AG08395 (cell line): ENCODE measurements at places on chromosomes 6 and 20.

GRCh38 chr6:29926413-29927274 is 15.7 kb upstream of the HLA-A start:
- DNase-seq, result peak; percentile 76

GRCh38 chr6:26224940-26225847 is 138.0 kb downstream of the HFE start:
- DNase-seq, result peak; percentile 77

- peak; percentile 25 for DNase-seq
Observed at GRCh38 chr6:125546841-125547251, 202.6 kb upstream of the HEY2 start.

DNA sequence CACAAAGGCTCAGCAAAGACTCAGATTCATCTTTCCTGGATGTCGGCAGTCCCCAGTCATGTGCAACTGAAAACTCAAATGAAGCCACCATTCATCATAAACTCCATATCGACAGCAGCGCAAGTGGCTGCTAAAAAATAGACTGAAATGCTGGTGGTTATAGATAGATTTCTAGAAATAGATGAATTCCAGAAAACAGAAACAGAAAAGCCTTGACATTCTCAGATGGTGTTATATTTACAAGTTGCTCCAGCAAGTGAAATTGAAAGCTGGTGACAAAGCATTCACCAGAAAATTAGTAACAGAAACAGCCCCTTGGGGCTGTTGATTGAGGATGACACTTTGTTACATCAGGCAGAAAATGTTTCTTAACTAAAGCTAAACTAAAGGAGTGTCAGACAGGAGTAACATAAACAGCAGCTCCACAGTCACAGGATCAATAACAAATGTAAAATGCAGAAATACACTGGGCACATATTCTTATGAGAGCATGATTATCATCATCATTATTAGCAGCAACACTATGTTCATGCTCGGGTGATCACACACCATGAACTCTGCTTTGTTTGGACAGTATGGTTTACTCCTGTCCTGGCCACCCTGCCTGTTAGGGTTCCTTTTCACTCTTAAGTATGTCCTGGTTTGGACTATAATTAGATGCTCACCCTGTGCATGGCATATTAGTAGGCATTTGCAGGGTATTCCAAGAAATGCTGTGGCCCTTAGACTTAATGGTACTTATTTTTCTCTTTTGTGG is 36.4 kb upstream of the SLC35F1 start:
- no peak for DNase-seq

GRCh38 chr6:107569473-107569872 is 79.6 kb downstream of the SOBP start:
- no peak for DNase-seq

DNA sequence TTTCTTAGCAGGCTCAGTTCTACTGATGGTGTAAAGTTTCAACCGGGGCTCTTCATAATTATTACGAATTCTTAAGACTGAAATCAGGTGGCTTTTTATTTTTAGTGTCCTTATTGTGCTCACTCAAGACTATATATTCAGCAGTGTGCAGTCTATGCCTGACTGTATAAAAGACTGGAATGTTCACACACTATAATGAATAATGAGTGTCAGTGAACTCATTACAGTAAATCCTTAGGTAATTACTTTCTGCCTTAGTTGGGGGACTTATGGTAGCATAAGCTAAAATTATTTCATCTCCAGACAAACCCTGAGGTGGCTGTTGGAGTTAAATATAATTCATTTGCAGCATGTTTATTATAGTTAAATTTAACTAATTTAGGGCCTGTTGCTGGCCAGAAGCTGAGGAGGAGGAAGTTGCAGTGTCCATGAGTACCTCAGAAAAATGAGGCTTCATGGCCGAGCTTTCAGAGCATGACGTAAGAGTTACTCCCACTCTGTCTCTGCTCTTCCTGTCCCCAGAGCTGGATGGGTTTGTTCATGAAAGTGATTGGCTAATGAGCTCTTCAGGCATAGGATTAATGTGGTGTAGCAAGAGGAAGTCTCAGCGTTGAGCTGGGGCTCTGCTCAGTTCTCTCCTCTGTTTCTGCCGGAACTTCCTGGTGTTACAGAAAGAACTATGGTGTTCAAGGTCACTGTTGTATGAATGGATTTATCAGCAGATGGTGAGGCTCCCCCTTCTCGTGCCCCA is 335.7 kb downstream of the NRN1 start:
- DNase-seq, result peak; percentile 55

DNA sequence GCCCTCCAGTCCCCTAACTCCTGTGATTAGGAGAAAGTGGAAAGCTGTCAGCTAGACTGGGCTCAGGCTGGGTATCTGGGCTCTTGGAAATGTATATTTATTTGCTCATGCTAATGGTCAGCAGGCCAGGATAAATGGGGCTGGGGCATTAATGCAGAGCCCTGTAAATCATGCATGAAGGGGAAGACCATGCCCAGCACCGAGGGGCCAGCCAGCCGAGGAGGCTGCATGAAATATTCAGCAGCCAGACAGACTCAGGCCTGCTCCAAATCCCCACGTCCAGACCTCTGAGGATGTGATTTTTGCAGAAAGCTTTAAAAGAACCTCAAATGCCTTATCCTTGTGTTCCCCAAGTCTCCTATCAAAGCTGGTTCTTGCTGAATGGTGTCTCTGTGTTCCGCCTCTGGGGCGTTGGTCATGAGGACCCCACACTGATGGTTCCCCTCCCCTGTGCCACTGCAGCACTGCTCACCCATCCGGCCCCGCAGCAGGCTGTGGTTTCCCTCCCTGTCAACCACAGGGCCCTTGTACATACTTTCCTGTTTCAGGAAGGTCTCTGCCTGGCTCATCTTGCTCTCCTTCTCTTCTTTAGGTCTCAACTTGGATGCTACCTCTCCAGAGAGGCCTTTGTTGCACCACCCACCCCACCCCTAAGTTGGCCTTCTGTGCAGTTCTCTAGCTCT is 358.4 kb downstream of the CDH26 start:
- DNase-seq, result no peak

DNA sequence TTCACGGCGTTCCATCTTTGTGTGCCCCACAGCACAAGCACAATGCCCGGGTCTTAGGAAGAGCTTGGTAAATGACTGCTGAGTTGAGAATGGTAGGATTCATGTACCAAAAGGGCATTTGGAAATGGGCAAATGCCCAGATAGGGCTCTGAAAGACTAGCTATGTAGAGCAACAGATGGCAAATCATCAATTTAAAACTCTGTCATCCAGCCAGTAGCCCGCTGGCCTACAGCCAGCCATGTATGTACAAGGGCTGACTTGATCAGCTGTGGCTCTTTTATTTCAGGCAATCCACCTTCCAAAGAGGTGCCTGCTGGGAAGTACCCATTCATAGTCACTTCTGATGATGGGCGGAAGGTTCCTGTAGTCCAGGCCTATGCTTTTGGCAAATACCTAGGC is 35.1 kb downstream of the NT5E start:
- no peak for DNase-seq

GRCh38 chr6:157708933-157709332 is 114.1 kb upstream of the SNX9 start:
- no peak for DNase-seq

- DNase-seq, result peak; percentile 6
Observed at GRCh38 chr6:129264480-129265045, 381.6 kb downstream of the LAMA2 start.

GRCh38 chr6:25016014-25016720 is 80.4 kb upstream of the RIPOR2 start:
- DNase-seq, result peak; percentile 22

- no peak for DNase-seq
Observed at GRCh38 chr6:146689806-146690205, 91.0 kb downstream of the ADGB start.

DNA sequence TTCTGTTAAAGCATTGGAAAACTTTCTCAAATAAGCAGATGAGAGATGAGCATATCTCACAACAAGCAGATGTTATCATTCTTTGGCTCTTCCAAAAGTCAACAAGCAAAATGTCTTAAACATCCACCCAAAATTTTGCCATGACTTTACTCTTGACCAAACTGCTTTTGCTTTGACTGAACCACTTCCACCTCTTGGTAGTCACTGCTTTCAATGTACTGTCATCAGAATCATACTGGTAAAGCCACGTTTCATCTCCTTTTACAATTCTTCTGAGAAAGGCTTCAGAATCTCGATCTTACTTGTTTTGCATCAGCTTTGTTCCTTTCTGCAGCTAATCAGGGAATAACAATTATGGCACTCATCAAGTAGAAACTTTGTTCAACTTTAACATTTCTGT is 498.5 kb upstream of the GJE1 start:
- no peak for DNase-seq

- no peak for DNase-seq
Observed at GRCh38 chr6:11368264-11368663, 135.8 kb upstream of the NEDD9 start.

DNA sequence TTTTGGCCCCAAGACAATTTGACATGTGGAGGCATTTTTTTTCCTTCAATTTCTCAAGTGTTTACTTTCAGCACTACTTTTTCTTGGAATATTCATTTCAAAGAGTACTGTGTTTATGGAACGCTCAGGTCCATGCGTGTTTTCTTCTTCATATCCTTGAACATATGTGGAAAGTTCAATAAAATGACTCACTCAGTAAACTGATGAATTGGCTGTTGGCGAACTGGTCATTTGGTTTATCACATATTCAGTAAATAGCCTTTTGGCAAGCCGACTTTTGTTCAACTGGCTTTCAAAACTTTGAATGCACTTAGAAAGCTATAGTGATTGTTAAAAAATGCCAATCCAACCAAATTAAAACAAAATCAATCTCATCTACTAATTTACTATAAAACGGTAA is 964.6 kb upstream of the SLC35B3 start:
- DNase-seq, result no peak

DNA sequence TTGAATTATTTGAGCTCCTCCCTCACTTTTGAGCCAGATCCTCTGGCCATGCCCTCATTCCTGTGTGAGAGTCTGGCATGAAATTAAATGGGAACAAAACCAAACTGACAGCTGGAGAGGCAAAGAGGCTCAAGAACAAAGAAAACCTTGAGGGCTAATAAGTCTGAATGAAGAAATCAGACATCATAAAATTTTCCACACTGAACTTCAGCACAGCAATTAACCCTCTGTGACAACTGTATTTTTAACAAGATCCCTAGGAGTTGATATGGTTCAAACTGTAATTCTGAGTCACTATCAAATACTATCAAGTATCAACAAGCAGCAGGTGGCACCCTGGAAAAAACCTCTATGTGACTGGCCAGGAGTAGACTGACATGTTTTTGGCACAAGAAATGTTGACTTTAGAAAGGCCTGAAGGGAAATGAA is 109.4 kb upstream of the EMILIN3 start:
- DNase-seq, result peak; percentile 72

DNA sequence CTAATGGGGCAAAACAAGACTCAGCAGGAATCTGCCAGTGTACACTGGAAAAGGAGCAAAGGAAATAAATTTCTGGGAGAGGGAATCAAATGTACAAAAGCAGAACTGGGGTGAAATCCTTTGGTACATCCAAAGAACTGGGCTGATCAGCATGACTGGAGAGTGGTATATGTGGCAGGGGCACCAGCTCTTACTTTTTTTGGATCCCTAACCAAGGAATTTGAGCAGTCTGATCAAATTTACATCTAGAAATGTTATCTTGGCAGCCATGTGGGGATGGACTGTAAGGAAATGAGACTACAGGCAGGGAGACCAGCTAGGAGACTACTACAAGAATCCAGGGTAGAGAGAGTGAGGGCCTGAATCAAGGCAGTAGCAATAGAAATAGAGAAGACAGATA is 1.2 kb upstream of the ZSCAN31 start:
- DNase-seq, result no peak

- DNase-seq, result no peak
Observed at GRCh38 chr6:3455147-3455568, 1.7 kb downstream of the SLC22A23 start.

- no peak for DNase-seq
Observed at GRCh38 chr6:82385102-82385501, 21.5 kb downstream of the TPBG start.

GRCh38 chr6:12911427-12911826 is 194.9 kb downstream of the PHACTR1 start:
- DNase-seq, result peak; percentile 60

DNA sequence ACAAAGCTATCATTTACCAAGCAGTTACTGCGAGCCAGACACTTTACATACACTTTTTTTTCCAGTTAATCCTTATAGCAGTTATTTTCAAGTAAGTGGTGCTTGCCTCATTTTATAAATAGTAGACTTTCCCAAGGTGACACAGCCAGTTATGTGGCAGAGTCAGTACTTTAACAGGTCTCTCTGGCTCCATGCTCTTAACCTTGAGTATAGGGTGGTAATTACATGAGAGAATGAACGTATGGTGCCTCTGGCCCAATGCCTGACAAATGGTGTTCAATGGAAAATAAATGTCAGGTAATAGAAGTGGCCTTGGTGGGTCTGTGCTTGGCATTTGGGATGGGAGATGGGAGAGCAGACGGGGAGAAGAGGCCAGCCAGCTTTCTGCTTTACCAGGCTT is 316.3 kb downstream of the SLC35F1 start:
- DNase-seq, result no peak

- DNase-seq, result no peak
Observed at GRCh38 chr6:6705061-6705425, 116.5 kb downstream of the LY86 start.

- DNase-seq, result no peak
Observed at GRCh38 chr20:63052571-63053431, 46.0 kb upstream of the BHLHE23 start.

- no peak for DNase-seq
Observed at GRCh38 chr20:43894491-43894890, 20.2 kb upstream of the TOX2 start.

DNA sequence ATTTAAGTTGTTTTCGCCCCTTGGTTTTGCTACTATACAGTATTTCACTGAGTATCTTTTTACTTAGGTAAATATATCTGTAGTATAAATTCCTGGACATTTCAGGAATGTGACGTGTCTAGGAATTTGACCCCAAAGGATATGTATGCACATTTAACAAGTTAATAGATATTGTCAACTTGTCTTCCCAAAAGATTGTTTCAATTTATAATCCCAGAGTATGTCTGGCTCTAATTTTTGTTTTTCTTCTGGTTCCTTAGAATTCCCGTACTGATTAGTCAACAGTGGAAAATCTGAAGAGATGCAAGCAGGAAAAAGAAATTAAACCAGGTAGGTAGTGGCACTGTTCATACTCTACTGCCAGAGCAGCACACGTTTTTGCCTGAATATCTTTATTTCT is 7.2 kb downstream of the PKIG start:
- DNase-seq, result no peak

DNA sequence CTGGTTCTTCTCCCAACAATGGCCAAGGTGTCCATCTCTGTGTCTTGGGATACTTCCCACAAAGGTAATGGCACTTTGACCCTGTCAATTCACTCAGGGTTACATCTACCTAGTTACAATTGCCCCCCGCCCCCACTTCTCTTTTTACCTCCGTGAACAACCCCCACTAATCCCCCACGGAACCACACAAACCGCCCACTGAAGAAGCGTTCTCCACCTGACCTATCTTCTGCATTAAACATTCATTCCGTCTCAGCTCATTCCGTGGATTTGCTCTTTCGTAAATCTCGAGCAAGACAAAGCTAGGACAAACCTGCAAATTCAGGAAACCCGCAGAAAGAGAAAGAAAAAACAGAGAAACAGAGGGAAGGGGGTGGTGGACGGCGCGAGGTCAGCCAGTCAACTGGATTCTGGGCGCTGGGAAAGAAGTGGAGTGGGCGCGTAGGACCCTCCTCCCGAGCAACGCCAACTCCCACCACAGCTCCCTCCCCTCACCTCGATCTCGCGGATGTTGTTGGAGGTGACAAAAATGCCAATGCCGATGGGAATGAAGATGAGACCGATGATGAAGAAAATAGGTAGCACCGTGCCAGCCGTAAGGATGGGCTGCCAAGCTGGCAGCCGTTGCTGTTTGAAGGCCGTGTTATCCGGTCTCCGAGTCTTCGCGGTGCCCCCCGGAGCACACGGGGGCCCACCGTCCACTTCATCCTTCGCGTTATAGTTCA is 523 bp downstream of the TMEM30A start:
- DNase-seq, result no peak
